ENCODE measurements at places on chromosomes 11 and 22.

DNA sequence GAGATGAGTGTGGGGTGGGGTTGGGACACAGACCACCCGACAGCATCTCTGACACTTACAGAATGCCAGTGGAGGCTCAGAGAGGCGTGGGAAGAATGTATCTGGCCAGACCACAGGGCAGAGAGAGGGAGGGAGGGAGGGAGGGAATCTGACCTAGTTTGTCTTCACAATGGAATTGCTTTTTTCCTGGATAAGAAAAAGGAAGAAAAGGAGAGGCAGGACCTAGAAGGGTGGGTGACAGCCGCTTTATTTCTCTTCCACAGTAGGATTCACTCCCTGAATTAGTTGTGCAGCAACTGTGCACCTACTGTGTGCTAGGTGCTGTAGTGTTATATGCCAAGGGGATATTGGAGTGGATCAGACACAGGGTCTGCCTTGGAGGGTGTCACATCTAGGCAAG, 3.7 kb downstream of the KCNK4 start:
- DNase-seq = no peak

GRCh38 chr11:111388842-111389241, 9.8 kb upstream of the POU2AF1 start:
- DNase-seq = no peak

GRCh38 chr22:48585916-48586798, 1241.5 kb downstream of the BRD1 start:
- no peak for DNase-seq

- DNase-seq = no peak
Measured at GRCh38 chr11:11931461-11932055, 76.9 kb downstream of the DKK3 start.

GRCh38 chr22:50672471-50673230, at the start of gene SHANK3:
SHANK3 (plus strand) TSS chr22:50672823.
- no peak for DNase-seq

- DNase-seq = no peak
Measured at GRCh38 chr11:19931141-19931770, 218.6 kb downstream of the NAV2 start.

- DNase-seq = no peak
Measured at GRCh38 chr11:110087812-110088534, 5.2 kb upstream of the ZC3H12C start.

- DNase-seq = no peak
Measured at GRCh38 chr11:132520199-132520598, 1012.1 kb downstream of the OPCML start.

GRCh38 chr22:22462813-22463567, 45.6 kb downstream of the ZNF280B start:
- no peak for DNase-seq

GRCh38 chr11:106463796-106464201, 386.3 kb downstream of the AASDHPPT start:
- DNase-seq = no peak

GRCh38 chr11:68215087-68215445, 2.0 kb upstream of the KMT5B start:
- DNase-seq = no peak

DNA sequence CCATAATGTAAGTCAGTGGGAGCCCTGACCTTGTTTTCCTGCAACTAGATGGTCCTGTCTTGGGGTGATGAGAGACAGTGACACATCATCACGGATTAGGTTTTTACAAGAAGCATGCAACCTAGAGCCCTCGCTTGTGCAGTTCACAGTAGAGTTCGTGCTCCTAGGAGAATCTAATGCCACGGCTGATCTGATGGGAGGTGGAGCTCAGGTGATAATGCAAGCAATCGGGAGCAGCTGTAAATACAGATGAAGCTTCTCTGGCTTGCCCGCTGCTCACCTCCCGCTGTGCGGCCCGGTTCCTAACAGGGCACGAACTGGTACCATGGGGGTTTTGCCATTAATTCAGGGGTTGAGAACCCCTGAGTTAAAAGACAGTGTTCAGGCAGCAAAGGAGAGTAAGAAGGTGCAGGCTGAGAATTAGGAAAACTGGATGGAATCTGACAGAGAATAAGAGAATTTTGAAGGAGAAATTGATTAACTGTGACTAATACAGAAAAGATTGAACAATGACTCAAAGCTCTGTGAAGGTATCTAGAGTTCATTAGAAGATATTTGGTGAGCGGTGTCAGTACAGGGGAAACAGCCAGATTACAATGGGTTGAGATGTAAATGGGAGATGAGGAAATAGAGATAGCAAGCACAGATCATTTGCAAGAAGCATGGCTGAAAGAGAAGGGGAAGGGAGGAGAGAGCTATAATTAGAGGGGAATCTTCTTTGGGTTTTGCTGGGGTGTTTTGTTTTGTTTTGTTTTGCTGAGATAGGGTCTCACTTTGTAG, 21.0 kb downstream of the WEE1 start:
- DNase-seq = no peak

DNA sequence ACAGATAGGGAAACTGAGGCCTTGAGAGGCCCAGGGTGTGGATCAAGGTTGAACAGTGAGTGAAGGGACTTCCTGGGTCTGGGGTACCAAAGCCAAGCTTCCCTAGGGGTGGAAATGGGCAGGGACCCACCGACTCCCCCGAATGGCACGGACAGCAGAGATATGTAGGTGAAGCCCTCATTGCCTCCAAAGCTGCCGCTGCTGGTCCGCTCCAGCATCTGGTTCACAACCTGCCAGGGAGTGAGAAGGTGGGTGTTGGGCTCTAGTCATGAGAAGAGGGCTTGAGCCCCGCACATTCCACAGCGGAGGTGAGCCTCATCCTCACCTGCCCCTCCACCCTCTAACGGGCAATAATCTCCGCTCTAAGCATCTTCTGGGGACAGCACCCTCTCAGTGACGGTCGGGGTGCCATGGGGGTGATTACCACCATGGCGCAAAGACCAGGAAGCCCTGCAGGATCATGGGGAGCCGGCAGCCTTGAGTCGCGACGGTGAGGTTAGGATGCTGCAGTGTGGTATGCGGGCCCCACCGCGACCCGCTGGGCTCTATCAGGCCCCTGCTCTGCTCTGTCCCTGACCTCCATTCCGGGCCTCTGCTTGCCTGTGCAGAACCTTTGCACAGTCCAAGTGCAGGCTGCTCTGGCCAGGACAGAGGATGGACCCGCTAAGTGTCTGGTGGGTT, 10.8 kb downstream of the ALDH3B2 start:
- DNase-seq = no peak

- no peak for DNase-seq
Measured at GRCh38 chr11:134074766-134075165, 5.9 kb downstream of the JAM3 start.

GRCh38 chr22:29780748-29781676, 13.8 kb downstream of the UQCR10 start:
- no peak for DNase-seq

DNA sequence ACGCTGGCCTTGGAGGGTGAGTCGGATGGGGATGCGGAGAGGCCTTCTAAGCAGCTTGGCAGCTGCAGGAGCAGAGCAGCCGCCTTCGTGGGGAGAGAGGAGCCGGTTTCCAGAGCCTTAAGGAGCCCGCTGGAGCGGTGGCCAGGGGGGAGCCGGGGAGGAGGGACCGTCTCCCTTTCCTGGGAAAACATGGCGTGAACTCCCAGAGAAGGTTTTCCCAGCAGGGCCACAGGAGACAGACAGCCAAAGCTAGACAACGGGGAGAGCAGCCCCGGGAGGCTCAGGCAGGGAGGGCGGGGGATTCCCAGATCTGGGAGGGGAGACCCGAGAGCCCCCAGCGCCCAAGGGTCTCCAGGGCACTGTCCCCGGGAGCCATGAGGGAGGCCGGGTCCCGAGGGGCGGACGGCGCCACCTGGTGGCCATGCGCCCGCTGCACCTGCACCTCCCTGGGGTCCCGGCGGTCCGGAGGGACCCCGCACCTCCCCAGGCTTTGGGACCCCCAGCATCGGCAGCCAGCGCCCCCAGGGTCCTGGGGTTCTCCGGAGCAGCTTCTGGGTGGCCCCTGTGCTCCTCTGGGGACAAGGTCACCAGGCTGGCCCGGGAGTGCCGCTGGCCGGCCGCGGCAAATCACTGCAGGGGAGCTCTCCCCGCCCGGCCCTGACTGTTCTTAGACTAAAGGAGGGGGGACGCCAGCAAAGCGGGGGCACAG, 2.4 kb upstream of the SYT8 start:
- DNase-seq = peak; percentile 53

DNA sequence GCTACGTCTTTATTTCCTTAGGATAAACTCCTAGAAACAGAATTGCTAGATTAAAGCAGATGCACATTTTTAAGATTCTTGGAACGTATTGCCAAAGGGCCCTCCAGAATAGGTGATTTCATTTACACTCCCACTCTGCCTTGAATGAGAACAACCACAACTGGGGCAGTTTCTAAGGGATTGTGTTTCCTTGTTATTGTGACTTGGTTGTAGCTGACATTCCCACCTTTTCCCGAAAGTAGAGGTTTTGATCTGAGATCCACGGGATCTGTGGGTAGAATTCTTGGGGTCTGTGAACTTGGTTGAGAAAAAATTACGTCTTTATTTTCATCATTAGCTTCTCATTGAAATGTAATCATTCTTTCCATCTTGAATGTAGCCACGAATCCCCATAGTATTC, 21.5 kb downstream of the LRRC32 start:
- DNase-seq = no peak

GRCh38 chr22:47374273-47374771, 611.9 kb downstream of the TBC1D22A start:
- DNase-seq = no peak

GRCh38 chr11:1073261-1073724, 1.4 kb upstream of the MUC2 start:
- DNase-seq = no peak

DNA sequence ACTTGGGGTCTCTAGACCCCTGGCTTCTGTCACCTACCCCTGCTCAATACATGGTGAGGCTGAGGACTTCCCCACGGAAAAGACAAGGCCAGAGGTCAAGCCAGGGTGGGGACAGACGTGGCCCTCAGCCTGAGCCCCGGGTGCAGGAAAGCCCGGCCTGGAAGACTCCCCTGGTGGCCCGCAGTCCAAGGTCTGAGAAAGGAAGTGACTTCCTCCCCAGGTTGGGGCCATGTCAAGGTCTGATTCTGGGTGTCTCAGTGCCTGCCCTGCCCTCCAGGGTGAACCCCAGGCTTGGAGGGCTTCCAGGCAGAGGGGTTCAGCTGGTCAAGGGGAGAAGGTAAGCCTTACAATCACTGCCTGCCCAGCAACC, 3.9 kb downstream of the CTSD start:
- DNase-seq = no peak

GRCh38 chr11:35083181-35083430, 55.9 kb upstream of the CD44 start:
- no peak for DNase-seq

- no peak for DNase-seq
Measured at GRCh38 chr22:49134076-49134475, 693.6 kb downstream of the BRD1 start.

- DNase-seq = no peak
Measured at GRCh38 chr11:59078435-59078834, 7.7 kb upstream of the GLYATL1B start.

- no peak for DNase-seq
Measured at GRCh38 chr22:19965771-19966709, 24.4 kb upstream of the TXNRD2 start.

DNA sequence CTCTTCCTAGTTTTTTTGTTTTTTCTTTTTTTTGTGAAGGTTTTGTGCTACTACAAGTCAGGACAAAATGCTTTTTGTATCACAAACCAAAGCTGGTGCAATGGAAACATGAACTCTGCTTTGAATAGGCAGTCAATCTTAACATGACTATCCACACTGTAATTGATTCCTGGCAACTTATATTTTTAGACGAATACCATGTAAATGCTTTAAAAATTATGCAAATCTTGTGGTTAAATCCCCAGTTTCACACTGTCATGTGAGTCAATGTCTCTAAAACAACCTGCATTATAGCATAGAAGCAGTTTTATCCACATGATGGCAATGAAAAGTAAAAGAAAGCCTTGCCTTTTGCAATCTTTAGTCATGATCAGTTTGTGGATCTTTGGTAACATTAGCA, 8.9 kb downstream of the TRPC6 start:
- no peak for DNase-seq

DNA sequence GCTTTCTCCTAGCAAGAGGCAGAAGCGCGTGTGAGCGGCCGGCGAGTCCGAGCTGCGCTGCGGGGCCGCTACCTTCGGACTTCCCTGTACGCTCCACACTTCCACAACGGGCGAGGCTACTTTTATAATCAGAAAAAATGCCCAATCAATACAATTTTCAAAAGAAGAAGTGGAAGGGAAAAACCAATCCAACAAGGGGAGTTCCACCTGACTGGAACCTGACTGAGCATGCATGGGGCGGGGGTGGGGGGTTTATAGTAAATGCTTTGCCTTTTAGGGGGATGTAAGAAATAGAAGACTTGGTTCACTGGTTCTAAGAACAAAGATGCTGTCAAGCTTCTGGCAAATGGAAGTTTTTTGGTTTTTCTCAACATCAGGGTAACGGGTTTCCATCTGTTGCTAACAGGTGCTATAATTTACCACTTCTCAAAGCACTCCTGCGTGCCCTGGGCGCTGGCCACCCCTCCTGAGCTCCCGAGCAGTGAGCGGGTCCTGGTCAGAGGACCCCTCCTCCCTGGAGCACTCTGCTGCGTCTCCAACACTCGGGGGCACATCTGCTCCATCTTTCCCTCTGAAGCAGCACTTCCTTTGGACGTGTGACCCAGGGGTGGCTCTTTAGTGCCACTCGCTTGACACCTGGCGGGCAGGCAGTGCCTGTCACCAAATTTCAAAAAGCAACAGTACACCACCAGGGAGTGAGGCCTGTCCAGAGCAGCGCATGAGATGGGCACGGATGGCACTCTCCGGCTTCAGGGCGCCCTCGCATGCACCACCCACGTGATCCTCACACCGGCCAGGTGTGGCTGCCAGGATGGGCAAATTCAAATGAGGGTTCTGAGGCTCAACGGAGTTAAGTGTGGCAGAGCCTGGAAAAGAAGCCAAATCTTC, 21.6 kb upstream of the BID start:
- no peak for DNase-seq

- no peak for DNase-seq
Measured at GRCh38 chr22:44730022-44730393, 22.4 kb upstream of the ARHGAP8 start.

DNA sequence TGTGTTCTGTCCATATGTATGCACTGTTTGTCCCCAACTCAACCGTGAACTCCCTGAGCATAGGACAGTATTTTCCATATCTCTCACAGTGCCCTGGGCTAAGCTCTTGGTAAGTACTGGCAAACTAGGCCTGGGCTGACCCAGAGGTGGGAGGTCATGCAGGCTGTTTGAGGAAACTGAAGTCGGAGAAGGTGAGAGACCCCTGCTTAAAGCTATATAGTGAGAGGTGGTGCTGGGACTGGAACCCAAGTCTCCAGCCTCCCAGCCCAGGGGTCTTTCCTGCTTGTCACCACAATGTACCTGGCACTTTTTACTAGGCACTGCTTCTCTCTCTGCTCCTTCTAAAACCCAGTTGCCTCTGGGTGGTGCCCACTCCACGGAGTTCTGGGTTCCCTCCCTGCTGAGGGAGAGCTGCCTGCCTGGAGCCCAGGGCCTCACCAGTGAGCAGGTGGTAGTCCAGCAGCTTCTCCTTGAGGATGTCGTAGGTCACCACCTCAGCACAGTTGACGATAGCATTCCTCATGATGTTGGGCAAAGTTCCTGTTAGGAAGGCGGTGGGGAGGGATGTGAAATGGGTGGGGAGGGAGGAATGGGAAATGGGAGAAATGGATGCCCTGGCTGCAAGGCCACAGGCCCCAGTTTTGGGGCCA, 4.7 kb downstream of the UCP3 start:
- no peak for DNase-seq

Data from stimulated activated CD8-positive, alpha-beta memory T cell treated with anti-CD3 and anti-CD28 coated beads, Interleukin-12 subunit alpha, Interleukin-12 subunit beta, amount 100 ng/mL, for 1 hour (primary cell).